Stimulated activated CD4-positive, alpha-beta T cell treated with anti-CD3 and anti-CD28 coated beads, TNF-alpha, amount 100 ng/mL, for 48 hours (primary cell): ENCODE measurements at places on chromosomes 16 and 17.

- DNase-seq, result no peak
Measured at GRCh38 chr17:63452046-63452961, 6.2 kb upstream of the CYB561 start.

GRCh38 chr17:34519282-34519681 lies 60.1 kb upstream of the TMEM132E start:
- DNase-seq, result no peak

DNA sequence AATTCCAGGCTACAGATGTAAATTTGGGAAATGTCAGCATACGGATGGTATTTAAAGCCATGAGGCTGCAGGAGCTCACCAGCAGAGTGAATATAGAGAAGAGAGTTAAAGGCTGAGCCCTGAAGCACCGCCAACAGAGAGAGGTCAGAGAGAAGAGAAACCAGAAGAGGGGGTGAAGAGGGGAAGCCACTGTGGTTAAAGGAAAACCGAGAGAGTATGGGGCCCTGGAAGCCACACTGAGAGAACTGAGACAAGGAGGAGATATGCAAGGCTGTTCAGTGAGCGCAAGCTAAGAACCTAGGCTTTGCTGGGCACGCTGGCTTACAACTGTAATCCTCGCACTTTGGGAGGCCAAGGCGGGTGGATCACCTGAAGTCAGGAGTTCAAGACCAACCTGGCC lies 24.6 kb downstream of the COPRS start:
- DNase-seq, result no peak

GRCh38 chr17:42985225-42985624 lies 4.9 kb downstream of the RUNDC1 start:
- DNase-seq, result no peak

- DNase-seq, result no peak
Measured at GRCh38 chr17:42060231-42060630, 9.8 kb upstream of the C17orf113 start.

- DNase-seq, result no peak
Measured at GRCh38 chr16:30051518-30051917, 14.0 kb upstream of the ALDOA start.

DNA sequence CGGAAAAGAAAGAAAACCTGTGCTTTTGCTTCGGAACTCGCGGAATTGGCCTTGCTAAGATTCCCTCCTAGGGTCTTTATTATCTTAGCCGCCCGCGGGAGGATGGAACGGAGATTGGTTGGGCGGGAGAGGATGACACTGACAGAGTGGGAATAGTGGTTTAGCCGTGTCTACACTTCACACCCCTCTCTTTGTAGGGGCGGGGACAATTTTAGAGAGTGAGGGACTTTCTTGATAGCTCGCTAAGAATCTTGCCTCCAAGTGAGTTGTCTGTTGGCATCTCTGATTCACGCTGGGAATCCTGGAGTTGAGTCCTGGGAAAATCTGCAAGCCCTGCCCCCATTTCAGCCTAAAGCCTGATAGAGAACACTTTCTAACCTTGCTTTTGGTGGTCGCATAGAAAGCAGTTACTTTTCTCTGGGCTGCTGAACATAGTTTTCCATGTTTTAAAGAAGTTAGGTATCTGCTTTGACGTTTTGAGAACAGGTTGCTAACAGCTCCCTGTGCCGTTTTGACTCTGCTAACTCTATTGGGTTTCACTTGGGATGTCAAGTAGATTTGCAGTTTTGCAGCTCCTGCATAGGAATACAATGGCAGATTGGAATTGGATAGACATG lies 697 bp downstream of the NOL11 start:
- peak; percentile 16 for DNase-seq
